ENCODE measurements at places on chromosomes 11 and 22. TPM values are rescaled to one million over a fixed set of nuclear protein-coding genes. Genes with fewer than 3 reads are reported as not detected.

Gene VSIG10L2
- total RNA-seq = not detected

Gene DGCR8
- total RNA-seq = 19.8 TPM

Gene OR10G8
- total RNA-seq = not detected

Gene LRP5
- 62.0 TPM for total RNA-seq

Gene ANGPTL5
- total RNA-seq = not detected

Gene KCNE3
- total RNA-seq = not detected

Gene DHCR7
- 52.7 TPM for total RNA-seq

Gene BARX2
- total RNA-seq = not detected

Gene MMP8
- not detected for total RNA-seq

Gene FJX1
- total RNA-seq = 40.3 TPM

Gene APOA4
- total RNA-seq = not detected

Gene CAT
- 39.8 TPM for total RNA-seq

Gene LRRC74B
- not detected for total RNA-seq

Gene MAP6
- total RNA-seq = 1.7 TPM

Gene BIRC2
- total RNA-seq = 31.1 TPM

Gene FLRT1
- 0.09 TPM for total RNA-seq

Gene GUCY1A2
- 0.01 TPM for total RNA-seq

Gene MFNG
- 3.0 TPM for total RNA-seq

Gene CLDN5
- total RNA-seq = not detected

Gene MAJIN
- 0.10 TPM for total RNA-seq

Gene MS4A15
- not detected for total RNA-seq

Gene SLC1A2
- total RNA-seq = 0.10 TPM

Gene MED15
- 54.7 TPM for total RNA-seq

Gene ART1
- total RNA-seq = not detected

Gene SLC6A5
- total RNA-seq = not detected

Gene SCUBE2
- 0.57 TPM for total RNA-seq

Gene PDGFD
- total RNA-seq = 8.6 TPM

Measured in A549 treated with CpdA at 1 μM for 4 hours (cell line).